Stimulated activated CD8-positive, alpha-beta memory T cell treated with anti-CD3 and anti-CD28 coated beads, Interleukin-7, amount 100 ng/mL, for 1 hour (primary cell): ENCODE measurements at places on chromosomes 12 and 14.

- no peak for DNase-seq
Observed at GRCh38 chr14:44609201-44609600, 102.1 kb upstream of the FSCB start.

- no peak for DNase-seq
Observed at GRCh38 chr12:12976366-12976765, 23.7 kb downstream of the HEBP1 start.

GRCh38 chr12:72511498-72511897 lies 239.3 kb downstream of the TRHDE start:
- DNase-seq, result no peak

- DNase-seq, result no peak
Observed at GRCh38 chr12:58537278-58537677, 383.0 kb downstream of the LRIG3 start.

GRCh38 chr14:101074196-101075024 lies 170.9 kb upstream of the RTL1 start:
- DNase-seq, result no peak

- no peak for DNase-seq
Observed at GRCh38 chr12:109500406-109501185, 23.2 kb downstream of the UBE3B start.

DNA sequence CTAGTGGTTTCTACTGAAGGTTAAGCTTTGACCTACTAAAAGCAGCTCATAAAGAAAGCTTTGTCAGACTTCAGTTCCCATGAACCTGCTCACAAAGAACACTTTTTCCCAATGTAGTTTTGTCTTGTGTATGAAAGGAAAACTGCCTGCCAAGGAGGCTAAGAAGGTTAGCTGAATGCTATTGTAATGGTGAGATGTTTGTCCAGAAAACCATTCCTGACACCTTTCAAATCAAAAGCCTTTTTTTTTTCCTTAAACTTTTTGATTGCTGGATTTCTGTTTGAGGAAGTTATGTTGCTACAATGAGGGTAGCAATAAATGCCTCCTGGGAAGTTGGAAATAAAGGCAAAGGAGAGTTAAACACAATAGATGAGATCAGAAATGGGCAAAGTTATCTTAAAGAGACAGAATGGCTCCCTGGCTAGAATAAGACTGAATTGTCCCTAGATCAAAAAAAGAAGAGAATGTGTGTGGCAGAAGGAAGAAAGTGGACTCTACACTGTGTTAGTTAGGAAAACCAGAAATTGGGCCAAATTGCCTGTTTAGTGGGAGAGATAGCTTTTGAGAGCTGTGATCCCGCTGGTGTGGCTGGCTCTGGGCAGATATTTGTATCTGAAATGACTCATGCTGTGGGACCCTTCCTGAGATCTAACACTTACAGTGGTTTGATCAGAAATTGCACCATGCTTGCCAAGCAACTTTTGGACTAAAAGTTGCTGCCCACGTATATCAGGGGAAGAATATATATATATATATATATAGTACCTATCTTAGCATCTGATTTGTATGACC lies 27.5 kb downstream of the TECPR2 start:
- DNase-seq, result no peak

DNA sequence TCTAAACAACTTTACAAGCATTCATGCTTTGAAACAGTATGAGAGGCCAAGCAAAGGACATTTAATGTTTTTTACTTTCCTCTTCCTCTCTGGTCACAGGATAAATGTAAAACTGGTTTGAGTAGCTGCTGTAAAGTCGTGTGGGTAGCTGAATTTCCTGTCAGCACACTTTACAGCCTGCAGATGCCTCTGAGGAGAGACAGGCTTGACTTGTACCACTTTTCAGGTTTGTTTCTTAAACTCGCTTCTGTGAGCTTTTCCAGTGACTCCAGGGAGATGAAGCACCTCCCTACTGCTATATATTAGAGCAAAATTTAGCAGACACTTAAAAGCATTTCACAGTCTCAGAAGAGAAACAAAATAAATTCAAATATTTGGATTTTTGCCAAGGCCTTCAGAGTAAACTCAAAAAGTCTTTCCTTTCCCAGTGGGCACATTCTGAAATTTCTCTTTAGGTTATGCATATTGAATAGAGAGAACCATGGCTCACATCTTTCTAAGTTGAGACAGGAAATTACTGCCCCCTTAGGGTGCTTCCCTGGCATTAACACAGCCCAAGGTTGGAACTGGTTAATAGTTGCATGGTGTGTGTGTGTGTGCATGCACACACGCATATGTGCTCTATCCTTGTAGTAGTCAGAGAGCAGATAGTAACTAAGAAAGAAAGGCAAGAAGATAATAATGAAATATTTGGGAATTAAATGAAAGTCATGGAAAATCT lies 557.3 kb upstream of the MIS18BP1 start:
- no peak for DNase-seq

DNA sequence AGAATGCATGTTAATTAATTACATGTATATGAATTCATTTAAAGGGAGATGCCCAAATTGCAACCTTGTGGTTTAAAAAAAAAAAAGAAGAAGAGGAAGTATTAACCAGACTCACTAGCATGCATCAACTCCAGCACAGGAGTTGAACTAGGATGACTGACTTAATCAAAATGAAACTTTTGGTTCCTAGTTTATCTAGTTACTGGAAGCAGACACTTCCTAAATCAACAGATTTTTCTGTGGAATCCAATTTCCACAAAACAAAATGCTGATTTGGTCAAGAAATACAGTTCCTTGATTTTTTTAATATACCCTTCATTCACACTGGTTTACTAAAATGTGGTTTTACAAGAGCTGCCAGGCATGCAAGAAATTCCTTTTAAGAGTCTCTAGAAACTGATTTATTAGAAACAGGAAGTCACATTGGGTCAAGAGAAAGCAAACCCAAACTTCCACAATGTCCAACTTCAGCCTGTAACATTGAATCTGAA lies 41.6 kb downstream of the ITPR2 start:
- DNase-seq, result no peak

DNA sequence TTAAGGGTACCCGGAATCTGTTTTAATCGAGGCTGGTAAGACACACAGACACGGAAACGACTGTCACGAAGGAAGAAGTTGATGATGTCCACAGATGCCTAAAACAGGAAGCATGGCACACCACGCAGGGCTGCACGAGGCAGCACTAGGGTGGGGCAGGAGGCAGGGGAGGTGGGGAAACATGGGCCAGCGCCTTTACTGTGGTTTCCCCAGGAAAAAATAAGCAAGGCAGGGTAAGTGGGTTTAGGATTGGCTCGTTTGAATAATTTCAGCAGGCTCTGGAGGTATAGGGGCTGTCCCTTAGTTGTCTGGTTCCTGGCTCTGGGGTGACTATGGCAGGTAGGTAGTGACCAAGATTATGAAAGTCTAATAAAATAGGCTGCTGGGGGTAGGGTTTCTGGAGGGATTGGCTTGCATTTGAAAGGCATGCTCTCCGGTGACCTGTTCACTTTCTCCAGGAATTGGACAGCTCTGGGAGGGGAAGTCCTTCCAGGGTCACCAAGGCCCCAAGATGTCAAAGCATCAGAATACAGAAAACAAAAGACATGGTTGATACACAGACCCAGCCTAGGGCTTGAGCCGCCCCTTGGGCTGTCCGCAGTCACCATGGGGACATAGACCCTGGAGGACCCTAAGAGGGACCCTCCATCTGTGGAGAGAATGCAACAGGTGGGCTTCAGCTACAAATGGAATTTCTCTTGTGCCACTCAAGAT lies 35.3 kb downstream of the MAP1LC3B2 start:
- DNase-seq, result no peak

DNA sequence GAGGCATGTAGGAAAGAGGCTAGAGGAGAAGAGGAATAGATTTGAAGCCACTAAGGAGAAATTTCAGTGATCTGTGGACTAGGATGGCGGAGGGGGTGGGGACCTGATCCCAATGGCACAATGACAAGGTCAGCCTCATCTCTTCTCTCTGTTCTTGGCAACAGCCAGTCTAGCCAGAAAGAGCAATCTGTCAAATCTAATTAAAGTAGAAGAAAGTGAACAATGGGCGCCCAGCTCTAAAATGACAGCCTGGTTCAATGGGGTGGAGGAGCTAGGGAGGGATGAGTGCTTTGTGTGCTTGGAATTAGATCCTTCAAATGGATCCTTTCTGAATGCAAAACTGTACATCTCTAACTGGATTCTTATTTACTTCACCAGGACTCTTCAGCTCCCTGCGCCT lies 37.2 kb upstream of the TUBA1C start:
- no peak for DNase-seq
